ENCODE measurements at places on chromosomes 5 and 9. TPM values are rescaled to one million over a fixed set of nuclear protein-coding genes. Genes with fewer than 3 reads are reported as not detected.

The NEURL1B gene
- 18.2 TPM for total RNA-seq

The CCL28 gene
- total RNA-seq = 0.49 TPM

The BHMT gene
- 0.25 TPM for total RNA-seq

The SLC34A3 gene
- not detected for total RNA-seq

The KIF24 gene
- total RNA-seq = 1.2 TPM

All from temporal lobe (tissue), 4 donors.